ENCODE measurements at places on chromosomes 2 and 18.
A peak's percentile ranks its signal among the peaks of the same experiment; 100 is the strongest.

GRCh38 chr2:158935617-158936016 is 32.8 kb upstream of the TANC1 start:
- DNase-seq = no peak

- DNase-seq = no peak
Measured at GRCh38 chr2:65388596-65389390, 43.6 kb downstream of the SPRED2 start.

DNA sequence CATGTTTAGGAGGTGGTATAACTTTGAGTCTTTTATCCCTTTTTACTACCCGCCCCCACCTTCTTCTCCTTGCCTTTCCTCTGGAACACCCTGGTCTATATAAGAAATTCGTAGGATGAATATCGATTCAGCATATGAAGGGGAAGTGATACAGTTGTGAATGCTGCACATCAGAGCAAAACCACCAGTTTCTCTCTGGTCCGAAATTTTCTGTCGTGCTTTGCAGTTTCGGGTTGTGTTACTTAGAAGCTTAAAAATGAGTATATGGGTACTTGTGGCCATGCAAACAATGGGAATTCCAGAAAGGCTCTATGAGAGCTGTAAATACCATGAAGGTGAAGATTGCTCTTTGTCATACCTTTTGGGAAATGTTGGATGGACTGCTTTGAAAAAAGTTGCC is 60.6 kb downstream of the DAW1 start:
- no peak for DNase-seq

GRCh38 chr2:10931710-10932255 is 20.0 kb downstream of the KCNF1 start:
- no peak for DNase-seq

GRCh38 chr18:54964741-54965140 is 5.5 kb upstream of the CCDC68 start:
- no peak for DNase-seq

GRCh38 chr18:45463451-45463850 is 151.8 kb upstream of the SLC14A2 start:
- no peak for DNase-seq

- DNase-seq = no peak
Measured at GRCh38 chr2:104430359-104430740, 423.6 kb upstream of the POU3F3 start.

GRCh38 chr2:219254590-219255201 is 978 bp upstream of the TUBA4A start:
- no peak for DNase-seq

GRCh38 chr2:8570637-8571036 is 111.2 kb upstream of the ID2 start:
- no peak for DNase-seq

DNA sequence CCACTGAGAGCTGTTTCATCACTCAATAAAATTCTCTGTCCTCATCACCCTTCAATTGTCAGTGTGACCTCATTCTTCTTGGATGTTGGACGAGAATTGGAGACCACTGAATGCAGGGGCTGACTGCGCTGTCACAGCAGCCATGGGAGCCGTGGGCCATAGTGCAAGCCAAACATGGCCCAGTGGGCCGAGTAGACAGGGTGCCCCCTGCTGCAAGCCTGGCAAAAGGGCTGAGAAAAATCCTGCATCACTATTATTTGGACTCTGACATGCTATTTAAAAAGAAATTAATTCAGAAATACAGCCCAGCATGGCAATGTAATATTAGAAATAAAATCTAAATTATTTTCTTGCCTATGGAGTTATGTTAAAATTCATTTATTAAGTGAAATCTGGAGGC is 67.8 kb upstream of the FAM98A start:
- no peak for DNase-seq

GRCh38 chr18:59909289-59910036 is 9.7 kb downstream of the PMAIP1 start:
- no peak for DNase-seq

DNA sequence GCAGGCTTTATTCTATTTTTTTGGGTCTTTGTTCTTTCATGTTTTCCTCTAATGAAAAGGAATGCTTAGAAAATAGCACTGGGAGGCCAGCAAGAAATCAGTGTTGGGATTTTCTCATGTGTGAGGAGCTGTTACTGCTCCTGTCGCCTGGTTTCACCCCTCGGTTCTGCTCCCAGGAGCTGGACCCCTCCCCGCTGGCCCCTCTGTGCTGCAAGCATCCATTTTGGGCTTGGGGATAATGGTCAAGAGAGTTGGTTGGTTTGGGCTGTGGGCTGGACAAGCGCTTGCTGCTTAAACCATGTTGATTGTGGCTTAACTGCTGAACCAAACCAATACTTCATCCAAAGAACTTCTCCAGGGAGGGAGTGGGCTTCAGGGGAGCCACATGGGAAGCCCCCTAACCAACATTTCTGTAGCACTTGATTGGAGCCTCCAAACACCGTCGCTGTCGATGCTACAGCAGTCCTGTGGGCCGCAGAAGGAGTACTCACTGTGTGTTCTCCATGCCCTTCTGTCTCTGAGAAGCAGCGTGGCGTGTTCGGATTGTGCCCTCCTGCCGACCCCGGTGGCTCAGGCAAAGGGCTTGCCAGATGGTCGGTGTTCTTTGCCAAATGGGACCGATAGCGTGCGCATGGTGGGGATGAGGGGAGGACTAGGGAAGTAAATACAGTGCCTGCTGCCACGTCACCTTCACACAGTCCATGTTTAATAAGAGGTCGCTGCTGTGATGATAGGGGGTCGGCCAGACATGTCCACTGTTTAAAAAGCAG is 40.0 kb downstream of the AGAP1 start:
- no peak for DNase-seq

GRCh38 chr2:118705032-118705431 is 142.4 kb downstream of the EN1 start:
- no peak for DNase-seq

GRCh38 chr2:162245781-162246180 is 2.5 kb upstream of the FAP start:
- DNase-seq = no peak

GRCh38 chr18:10122988-10123950 is 209.5 kb downstream of the VAPA start:
- DNase-seq = no peak

DNA sequence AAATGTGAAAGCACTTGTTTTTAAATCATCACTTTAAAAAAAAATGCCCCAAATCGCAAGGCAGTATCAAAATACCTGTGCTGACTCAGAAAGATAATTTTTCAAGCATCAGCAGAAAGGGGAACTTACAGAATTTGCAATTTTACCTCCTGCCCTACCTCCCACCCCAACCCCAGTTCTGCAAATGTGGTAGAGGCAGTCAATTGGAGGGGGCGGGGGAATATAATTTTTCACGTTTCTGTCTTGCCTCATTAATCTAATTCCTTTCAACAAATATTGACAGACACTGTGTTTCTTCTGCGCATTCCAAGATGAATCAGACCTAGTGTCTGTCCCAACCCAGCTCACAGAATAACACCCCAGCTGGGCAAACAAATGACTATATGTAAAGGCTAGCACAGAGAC is 76.8 kb downstream of the ALPK2 start:
- DNase-seq = no peak

DNA sequence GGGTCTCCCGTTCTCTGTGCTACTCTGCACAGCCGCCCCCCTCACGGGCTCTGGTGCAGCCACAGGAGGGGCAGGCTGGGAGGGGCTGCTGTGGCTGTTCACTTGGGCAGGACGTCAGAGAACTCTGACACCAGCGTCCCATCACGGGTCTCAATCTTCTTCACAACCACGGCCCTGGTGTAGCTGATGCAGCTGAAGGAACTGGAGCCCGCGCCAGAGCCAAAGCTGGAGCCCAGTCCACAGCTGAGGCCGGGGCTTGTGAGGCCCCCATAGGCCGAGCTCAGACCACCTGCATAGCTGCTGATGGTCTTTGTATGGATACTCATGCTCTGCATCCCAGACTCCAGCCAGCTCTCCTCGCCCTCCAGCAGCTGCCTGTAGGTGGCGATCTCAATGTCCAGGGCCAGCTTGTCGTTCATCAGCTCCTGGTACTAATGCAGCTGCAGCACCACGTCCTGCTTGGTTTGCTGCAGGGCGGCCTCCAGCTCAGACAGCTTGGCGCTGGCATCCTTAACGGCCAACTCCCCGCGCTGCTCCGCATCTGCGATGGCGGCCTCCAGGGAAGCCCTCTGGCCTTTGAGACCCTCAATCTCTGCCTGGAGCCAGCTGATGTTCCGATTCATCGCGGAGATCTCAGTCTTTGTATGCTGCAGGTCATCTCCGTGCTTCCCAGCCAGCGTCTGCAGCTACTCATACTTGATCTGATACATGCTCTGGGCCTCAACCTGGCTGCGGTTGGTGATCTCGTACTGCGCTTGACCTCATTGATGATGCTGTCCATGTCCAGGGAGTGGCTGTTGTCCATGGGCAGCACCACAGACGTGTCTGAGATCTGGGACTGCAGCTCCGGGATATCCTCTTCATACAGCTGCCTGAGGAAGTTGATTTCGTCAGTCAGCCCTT is 7.4 kb upstream of the DUSP19 start:
- peak; percentile 68 for DNase-seq

DNA sequence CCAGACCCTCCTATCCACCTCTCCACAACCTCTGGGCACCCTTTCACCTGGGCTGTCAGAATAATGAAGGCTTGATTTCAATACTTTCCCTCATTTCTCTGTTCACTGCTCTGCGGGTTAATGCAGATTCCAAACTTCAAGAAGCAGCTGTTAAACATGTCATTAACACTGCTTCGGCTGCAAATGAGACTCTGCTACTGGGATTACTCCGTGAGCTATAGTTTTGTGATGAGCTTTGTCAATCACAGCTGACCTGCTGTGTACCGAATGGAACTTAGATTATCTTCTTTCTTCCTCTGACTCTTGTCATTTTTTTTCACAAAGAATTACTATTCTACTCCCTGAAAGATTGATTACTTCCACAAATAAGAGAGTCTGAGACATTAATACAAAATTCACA is 160.5 kb downstream of the TMEM182 start:
- no peak for DNase-seq

GRCh38 chr2:122660786-122661634 is 905.6 kb downstream of the TSN start:
- peak; percentile 58 for DNase-seq

- DNase-seq = no peak
Measured at GRCh38 chr2:106975641-106976040, 89.7 kb upstream of the ST6GAL2 start.

GRCh38 chr18:46488471-46489213 is 168.4 kb downstream of the LOXHD1 start:
- DNase-seq = no peak

DNA sequence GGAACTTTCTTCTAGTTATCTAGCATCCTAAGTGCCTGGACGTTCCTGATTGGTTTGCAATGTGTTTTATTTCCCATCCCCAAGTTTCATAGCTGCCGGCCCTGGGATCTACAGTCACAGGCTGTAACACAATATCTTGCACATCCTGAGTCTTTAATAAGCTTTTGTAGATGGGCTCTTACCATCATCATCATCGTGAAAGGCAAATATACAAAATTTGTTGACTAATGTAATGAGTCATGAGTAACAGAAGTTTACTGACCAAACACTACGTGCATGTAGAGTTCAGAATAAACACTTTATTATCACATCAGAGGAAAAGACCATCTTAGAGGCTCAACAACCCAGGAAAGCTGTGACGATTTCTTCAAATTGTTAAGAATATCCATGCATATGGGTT is 8.1 kb upstream of the TYMS start:
- DNase-seq = no peak

DNA sequence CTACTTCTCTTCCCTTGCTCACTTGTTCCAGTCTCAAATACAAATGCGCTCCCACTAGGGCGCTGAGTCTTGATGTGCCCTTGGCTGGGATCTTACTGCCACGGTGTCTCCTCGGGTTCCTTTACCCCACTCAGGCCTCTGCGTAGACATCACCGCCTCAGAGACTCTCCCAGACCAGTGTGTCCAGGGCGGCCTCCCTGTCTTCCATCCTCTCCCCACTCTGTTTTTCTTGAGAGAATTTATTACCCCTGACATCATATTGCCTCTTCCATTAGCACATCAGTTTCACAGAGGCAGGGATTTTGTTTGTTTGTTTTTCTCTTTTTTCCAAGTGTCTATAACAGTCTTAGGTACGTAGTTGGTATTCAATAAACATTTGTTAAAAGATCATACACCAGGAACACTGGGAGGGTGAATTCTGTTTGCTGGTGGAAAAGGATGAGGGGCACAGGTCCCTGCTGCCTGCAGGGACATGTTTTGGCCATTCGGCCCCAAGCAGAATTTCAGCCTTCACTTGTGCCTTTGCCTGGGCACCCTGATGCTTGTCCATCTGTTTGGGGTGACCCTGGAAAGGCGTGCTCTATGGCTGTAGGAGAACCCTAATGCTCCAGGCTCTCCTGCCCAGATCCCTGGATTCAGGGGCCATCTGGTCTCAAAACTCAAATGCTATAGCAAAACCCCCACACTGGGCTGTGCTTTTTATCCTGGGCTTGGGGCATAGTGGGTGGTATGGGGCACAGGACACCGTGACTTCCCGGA is 55.0 kb downstream of the RPL37A start:
- no peak for DNase-seq

Data from Right ventricle myocardium inferior (tissue), 1 donor.